ENCODE measurements at places on chromosomes 4 and X.

DNA sequence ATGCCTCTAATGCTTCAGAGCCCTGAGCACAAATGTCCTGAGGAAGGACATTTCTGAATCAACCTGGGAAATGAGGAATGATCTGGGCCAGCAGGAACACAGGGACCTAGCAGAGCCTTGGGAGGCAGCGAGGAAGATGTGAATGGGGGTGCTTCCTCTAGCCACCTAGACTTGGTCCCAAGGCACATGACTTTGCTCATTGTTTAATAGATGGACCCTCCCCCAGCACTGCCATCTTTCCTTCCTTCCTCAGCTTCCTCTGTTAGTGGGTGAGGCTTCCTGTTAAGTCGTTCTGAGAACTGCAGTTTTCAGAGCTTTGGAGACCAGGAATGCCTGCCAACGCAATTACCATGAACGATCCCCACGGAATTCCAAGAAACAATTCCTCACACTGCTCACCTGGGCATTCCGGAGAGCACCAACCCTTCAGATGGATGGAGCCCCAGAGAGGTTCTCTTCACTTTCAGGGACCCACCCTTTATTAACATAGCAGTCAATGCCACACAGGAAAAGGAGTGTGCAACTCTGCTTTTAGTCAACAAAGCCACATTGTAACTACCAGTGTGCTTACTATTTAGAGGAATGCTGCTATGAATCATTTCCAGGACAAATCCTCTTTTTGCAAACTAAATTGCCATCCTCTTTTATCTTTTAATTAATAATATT is 48.5 kb upstream of the STIM2 start:
- DNase-seq: no peak

- DNase-seq: no peak
These were observed 53.5 kb downstream of the FAM114A1 start for GRCh38 chr4:38921151-38921550.

DNA sequence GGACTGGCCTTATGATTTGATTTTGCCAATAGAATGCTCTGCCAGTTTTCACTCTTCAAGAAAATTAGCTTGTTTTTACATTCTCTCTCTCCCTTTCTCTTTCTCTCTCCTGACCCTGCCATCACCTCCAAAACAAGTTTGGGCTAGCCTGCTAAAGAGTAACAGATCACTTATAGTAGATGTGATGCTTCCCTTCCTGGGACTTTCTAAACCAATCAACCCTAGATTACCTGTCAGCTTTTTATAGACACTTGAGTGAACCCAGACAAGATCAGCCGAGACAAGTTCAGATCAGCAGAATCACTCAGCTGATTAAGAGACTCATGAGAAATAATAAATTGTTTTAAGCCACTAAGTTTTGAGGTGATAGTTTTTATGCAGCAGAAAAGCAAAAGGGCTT is 521.2 kb downstream of the ANKRD50 start:
- no peak for DNase-seq

DNA sequence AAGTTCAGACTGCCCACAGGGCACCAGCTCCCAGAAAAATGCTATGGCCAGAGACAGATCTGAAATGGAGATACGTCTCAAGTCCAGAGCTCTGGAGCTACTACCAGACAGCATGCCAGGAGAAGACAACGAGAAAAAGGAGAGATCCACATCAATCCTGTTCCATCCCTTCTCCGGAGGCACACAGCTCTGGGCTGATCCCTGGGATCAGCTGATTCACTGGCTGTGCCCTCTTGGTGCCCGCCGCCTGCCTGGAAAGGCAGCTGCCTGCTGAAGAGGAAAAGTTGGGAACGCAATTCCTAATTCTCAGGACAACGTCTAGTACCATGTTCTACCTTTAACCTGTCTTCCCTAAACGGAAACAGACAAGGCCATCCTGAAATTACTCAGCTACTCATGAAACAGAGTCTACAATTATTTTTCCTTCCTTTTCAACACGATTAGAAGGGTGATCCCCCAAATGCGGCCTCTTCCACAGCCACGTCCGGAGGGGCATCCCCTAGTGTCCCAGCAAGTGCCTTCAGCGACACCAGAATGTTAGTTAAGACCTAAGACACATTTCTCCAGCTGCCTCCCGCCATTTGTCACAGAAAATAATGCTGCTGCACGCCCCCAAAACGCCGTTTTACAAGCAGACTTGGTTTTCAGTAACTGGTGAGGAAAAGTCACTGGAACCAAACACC is 2.4 kb downstream of the ZFYVE28 start:
- DNase-seq: no peak

Data from activated naive CD4-positive, alpha-beta T cell treated with anti-CD3 and anti-CD28 coated beads, Interleukin-2, amount 50 U/mL, for 16 hours (primary cell).